ENCODE measurements at places on chromosomes 5 and 9. TPM values are rescaled to one million over a fixed set of nuclear protein-coding genes. Genes with fewer than 3 reads are reported as not detected.

- no peak for DNase-seq
Observed at GRCh38 chr9:95441081-95441480, 75.7 kb downstream of the PTCH1 start.

- DNase-seq: no peak
Observed at GRCh38 chr5:108461628-108462367, 79.9 kb upstream of the FBXL17 start.

- DNase-seq: no peak
Observed at GRCh38 chr5:115402822-115403577, 106.5 kb upstream of the CCDC112 start.

DNA sequence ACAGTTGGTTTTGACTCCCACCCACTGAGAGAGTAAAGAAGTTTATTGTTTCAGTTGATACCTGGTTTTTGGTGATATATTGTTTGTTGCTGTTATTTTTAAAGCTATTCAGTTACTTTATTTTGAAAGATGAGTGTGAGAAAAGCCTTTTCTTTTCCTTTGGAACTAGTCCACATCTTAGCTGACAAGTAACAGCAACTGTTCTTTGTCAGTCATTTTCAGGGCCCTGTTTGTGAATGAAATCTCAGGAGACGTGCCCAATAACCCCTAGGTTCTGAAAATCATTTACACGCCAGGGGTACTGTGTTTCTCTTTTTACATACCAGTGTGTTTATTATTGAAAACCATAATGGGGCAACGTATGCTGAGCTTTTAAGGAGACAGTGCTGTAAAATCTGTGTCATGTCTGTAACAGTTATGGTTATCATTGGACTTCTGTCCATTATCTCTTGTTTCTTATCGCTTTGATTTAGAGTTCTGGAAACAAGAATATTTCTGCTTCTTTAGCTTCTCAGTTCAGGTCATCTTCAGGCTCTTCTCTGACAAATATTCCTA lies 75.0 kb downstream of the LIX1 start:
- no peak for DNase-seq

- DNase-seq: no peak
Observed at GRCh38 chr5:102659151-102659550, 96.0 kb upstream of the PAM start.

- DNase-seq: no peak
Observed at GRCh38 chr9:134222018-134222573, 57.7 kb upstream of the RNU6ATAC start.

DNA sequence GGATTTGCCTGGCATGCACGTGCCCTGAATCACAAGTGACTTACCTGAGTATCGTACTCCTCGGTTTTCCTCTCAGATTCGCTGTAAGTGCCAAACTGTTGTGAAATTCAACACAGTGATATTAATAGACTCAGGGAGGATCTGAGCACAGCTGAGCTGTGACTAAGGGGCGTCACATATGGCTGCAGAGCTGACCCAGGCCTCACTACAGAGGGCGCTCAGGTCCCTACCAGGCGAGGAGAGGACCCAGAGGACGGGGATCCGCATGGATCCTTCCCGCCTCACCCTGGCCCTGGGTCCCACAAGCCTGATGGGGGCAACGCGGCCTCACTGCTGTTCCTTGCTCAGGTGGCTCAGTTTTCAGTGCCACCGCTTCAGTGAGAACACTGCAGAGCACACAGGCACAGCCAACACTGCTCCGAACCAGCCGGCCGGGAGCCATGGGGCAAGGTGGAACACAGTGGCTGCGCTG lies 20.1 kb downstream of the CLPTM1L start:
- DNase-seq: no peak

DNA sequence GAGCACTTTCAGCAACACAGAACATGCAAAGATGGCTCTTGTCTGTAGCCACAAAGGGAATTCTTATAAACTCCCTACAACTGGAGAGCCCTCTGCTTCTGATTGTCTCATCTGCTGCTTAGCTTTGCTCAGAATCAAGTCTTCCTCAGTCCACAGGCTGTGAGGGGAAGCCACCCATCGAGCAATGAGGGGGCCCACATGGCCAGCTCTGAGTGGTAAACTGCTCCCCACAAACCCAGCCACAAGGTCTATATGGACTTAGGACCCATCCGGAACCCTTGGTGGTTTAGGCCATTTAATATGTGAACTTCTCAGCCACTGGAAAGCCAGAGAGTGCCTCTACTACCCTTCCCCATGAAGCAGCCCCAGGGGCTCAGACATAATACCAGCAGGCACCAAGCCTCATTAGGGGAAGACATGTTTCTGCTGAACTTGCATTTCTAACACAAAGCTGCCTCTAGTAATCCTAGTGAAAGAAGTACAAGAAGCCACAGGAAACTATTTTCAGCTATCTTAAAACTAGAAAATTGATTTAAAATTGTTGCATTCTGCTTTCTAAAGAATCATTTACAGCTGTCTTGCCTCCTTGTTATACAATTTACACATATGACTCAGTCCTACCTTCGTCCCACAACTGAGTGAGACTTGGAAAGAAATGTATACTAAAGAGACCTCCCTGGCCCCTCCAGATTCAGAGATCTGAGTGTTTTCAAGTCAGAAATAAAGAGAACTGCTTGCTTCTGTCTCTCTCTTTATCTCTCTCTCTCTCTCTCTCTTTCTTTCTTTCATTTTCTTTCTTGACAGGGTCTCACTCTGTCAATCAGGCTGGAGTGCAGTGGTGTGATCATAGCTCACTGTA lies 90.2 kb downstream of the ESM1 start:
- DNase-seq: no peak

DNA sequence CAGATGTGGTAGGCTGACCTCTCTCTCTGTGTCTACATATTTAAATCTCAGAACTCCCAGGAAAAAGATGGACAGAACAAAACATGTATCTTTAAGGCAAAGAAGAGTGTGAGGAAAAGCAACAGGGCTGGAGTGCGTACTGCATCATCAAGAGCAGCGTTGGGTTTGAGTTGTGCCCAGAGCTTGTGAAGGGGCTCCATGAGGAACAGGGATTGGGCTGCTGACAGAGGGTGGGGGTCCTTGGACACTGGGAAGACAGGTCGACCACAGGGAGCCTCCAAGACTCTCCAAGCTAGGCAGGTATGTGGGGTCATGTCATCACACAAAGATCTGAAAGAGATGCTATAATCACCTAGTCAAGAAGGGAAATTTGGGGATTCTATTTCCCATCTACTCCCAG lies 309.9 kb downstream of the IRX1 start:
- DNase-seq: no peak

GRCh38 chr5:82142928-82143577 lies 135.1 kb downstream of the RPS23 start:
- no peak for DNase-seq

DNA sequence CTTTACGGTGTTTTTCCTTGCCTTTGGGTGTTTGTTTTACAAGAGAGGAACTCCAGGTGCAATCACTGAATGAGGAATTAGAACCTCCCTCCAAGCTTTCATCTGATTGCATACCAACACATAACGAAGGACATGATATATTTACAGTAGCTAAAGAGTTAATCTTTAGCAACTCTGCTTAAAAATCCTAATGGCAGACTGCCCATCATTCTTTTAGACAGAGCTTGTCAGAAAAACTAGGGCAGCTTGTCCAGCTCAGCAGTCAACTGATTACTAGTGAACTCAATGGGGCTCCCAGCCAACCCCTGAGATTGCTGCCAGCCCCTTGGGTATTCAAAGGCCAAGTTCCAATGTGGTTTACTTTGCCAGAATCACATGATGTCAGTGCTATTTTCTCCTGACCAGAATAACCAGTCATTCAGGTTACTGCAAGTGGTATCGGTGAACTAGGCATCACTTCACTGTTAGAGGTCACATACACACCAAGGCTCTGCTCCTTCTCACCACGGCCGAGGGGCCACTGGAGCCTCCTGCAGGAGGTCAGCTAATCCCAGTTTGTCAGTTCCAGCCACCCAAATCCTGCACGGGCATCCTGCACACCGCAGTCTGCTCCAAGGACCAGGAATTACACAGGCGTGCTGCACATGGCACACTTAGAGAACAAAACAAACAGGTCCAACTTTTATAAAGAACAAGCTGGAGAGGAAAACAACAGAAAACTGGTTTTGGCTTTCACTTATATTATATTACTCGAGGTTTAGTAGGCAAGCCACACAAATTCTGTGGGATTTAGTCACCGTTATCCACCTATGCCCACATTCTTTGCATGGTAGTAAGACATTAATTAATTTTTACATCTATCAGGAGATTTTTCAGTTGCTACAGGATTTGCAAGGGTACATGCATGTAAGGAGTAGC lies 62.5 kb downstream of the NFIB start:
- no peak for DNase-seq

- no peak for DNase-seq
Observed at GRCh38 chr9:109863961-109864360, 84.0 kb downstream of the PALM2AKAP2 start.

DNA sequence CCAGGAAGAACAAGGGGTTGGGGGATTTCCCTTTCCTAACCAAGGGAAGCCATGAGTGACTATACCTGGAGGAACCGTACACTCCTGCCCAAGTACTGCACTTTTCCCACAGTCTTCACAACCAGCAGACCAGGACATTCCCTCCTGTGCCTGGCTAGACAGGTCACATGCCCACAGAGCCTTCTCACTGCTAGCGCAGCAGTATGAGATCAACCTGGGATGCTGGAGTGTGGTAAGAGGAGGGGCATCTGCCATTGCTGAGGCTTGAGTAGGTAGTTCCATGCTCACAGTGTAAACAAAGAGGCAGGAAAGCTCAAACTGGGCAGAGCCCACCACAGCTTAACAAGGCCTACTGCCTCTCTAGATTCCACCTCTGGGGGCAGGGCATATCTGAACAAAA lies 35.9 kb downstream of the SAXO1 start:
- no peak for DNase-seq

DNA sequence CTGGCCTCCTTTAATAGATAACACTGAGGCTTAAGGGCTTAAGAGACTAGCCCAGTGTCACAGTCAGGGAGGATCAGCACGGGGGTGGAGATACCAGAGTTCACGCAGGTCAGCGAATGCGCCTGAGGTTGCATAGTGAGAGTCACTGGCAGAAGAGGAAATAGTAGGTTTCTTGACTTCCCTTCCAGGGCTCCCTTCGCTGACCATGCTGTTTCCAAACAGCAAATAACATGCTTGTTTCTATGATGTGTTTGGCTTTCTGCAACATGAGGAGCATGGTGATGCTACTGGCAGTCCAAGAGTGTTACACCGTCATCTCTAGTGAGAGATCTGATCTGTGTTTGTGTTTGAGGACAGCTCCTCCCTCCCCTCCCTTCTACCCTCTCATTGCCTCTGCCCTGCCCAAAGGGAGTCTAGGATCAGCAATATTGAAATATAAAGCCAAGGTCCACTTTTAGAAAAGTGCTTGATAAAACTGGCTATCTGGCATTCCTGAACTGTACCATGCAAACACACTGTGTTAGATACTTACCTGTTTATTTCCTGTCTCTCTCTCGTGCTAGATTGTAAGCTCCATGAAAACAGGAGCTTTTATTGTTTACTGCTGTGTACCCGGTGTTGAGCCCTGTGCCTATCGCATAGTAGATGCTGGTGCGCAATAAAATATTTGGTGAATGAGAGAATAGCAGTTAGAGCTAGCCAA lies 12.3 kb downstream of the TLE4 start:
- DNase-seq: no peak

GRCh38 chr5:7068899-7069298 lies 327.0 kb upstream of the ADCY2 start:
- no peak for DNase-seq

DNA sequence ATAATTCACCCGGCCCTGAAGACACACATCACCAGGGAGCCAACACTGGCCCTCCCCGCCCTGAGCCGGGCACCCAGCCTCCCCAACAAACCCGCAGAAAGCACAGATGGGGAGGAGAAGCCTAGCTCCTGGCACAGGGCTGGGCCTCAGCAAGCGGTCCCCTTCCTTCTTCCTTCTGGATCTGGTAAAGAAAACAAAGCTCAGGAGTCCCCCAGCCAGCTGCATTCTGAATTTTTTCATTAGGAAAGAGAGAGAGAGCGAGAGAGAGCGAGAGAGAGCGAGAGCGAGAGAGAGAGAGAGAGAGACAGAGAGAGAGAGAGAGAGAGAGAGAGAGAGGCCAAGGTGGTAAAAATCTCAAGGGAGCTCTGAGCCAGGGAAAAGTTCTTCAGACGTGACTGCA lies 195.7 kb downstream of the CRB2 start:
- no peak for DNase-seq

DNA sequence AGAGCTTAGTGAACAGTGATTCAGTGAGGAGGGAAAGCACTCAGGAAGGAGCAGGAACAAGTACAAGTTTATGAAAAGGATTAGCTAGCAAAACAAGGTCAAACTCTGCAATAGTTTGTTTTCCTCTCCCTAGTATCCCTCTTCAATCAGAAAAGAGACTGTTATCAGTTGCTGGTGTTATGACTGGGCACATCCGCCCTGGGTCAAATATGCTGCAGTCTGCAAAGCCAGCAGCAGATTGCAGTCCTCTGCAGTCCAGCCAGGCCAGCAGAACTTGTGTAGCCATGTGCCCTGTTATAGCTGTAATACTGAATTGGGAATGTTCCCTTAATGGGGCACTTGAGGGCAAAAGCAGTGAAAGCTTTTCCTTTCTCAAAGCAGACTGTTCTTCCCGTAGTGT lies 12.0 kb downstream of the PCDHAC2 start:
- DNase-seq: no peak

- no peak for DNase-seq
Observed at GRCh38 chr9:92760070-92760469, 4.6 kb downstream of the BICD2 start.

DNA sequence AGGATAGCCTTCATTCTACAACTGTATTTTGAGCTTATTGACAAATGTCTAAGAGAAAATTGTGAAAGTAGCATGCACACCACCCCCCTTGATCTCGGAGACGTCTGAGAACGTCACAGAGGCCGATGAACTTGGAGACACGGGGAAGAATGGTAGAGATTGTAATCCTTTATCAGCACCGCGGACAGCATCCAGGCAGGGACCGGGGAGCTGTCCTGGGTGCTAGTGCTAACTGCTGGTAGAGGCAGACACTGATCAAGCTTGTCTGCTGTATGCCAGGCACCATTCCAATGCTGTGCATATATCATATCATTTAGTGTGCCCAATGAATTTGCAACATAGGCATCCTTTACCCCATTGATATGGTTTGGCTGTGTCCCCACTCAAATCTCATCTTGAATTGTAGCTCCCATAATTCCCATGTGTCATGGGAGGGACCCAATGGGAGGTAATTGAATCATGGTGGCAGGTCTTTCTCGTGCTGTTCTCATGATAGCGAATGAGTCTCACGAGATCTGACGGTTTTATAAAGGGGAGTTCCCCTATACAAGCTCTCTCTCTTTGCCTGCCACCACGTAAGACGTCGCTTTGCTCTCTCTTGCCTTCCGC lies 98.8 kb downstream of the LHX2 start:
- no peak for DNase-seq

GRCh38 chr5:25295067-25295466 lies 650.3 kb upstream of the CDH10 start:
- no peak for DNase-seq

The ANKRD31 gene
- total RNA-seq: 0.37 TPM

The PLEKHG4B gene
- total RNA-seq: not detected

The ANXA1 gene
- 553 TPM for total RNA-seq

The FABP6 gene
- total RNA-seq: not detected

The PCDHB16 gene
- not detected for total RNA-seq

The SPATA31D4 gene
- total RNA-seq: not detected

The SH3RF2 gene
- not detected for total RNA-seq

The BAAT gene
- total RNA-seq: not detected

The TGFBI gene
- 8.6 TPM for total RNA-seq

The IL31RA gene
- total RNA-seq: not detected

The PCDHA4 gene
- not detected for total RNA-seq

The FRRS1L gene
- total RNA-seq: not detected

The QRFP gene
- total RNA-seq: not detected

The CCIN gene
- 0.50 TPM for total RNA-seq

Measured in T-helper 17 cell (primary cell).